ENCODE measurements at places on chromosomes 12 and 14.

GRCh38 chr12:29797565-29798355, 14.0 kb upstream of the TMTC1 start:
- peaks cover 3% of the 10 kb centered on the region for H3K27me3 ChIP-seq
- no peaks in the 10 kb centered on the region for H3K36me3 ChIP-seq
- H3K27ac ChIP-seq, result peak overlapping the region; percentile 55
- H3K4me1 ChIP-seq, result peaks cover 25% of the 10 kb centered on the region
- DNase-seq, result no peak

- no peak overlapping the region for H3K27ac ChIP-seq
- DNase-seq, result no peak
- H3K36me3 ChIP-seq, result peaks cover 27% of the 10 kb centered on the region
- no peak overlapping the region for H3K4me3 ChIP-seq
These were observed 24.4 kb downstream of the SLC11A2 start for GRCh38 chr12:51001799-51002198.

DNA sequence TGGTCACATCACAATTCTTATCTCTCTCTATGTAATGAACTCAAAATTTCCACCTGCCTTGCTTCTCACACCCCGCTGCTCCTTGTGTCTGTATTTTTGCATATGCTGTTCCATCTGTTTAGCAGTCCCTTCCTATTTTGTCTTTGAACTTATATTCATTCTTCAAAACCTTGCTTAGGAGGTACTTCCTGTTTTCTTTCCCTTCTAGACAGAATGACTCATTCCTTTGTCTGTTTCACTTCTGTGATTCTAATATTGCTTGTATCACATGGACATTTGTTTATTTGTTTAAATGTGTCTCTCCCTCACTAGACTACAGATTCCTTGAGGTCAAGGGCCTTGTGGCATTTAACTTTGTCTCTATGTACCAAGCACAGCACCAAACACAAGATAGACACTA, 424.2 kb downstream of the ETNK1 start:
- no peak for DNase-seq
- H3K36me3 ChIP-seq, result no peaks in the 10 kb centered on the region
- H3K4me3 ChIP-seq, result no peak overlapping the region
- H3K27me3 ChIP-seq, result no peaks in the 10 kb centered on the region
- H3K4me1 ChIP-seq, result no peaks in the 10 kb centered on the region
- no peak overlapping the region for H3K27ac ChIP-seq

- H3K27me3 ChIP-seq, result no peaks in the 10 kb centered on the region
- DNase-seq, result no peak
- H3K27ac ChIP-seq, result no peak overlapping the region
- H3K4me1 ChIP-seq, result no peaks in the 10 kb centered on the region
- peaks cover 15% of the 10 kb centered on the region for H3K36me3 ChIP-seq
These were observed 13.4 kb downstream of the BTBD6 start for GRCh38 chr14:105261781-105262180.

GRCh38 chr12:70467918-70468733, 102.0 kb downstream of the KCNMB4 start:
- H3K4me3 ChIP-seq, result no peak overlapping the region
- no peaks in the 10 kb centered on the region for H3K36me3 ChIP-seq
- H3K4me1 ChIP-seq, result no peaks in the 10 kb centered on the region
- H3K27ac ChIP-seq, result no peak overlapping the region

DNA sequence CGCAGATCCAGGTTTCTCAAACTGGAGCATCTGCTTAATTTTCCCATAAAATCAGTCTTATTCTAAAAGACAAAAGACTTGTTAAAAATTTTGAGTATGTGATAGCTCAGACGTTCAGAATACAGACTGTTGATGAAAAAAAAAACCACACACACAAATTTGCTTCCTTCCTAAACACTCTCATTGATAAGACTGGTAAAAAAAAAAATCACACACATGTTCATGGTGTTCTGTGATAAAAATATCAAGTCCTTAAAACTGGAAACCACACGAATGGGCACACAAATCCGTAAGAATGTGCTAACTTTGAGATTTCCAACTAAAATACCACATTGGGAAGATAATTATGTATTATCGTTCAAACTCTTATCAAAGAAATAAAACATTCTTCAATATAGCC, 6.7 kb upstream of the ARID4A start:
- H3K27ac ChIP-seq, result no peak overlapping the region
- peaks cover 37% of the 10 kb centered on the region for H3K4me1 ChIP-seq
- no peak overlapping the region for H3K4me3 ChIP-seq
- no peaks in the 10 kb centered on the region for H3K27me3 ChIP-seq

- no peaks in the 10 kb centered on the region for H3K27me3 ChIP-seq
- no peaks in the 10 kb centered on the region for H3K4me1 ChIP-seq
- no peaks in the 10 kb centered on the region for H3K36me3 ChIP-seq
- H3K4me3 ChIP-seq, result no peak overlapping the region
- H3K27ac ChIP-seq, result no peak overlapping the region
These were observed 126.9 kb downstream of the GALC start for GRCh38 chr14:87866116-87866515.

Data from osteocyte (in vitro differentiated cells).